ENCODE measurements at places on chromosomes 6 and 20.

GRCh38 chr6:49826743-49827406 lies 39.5 kb downstream of the CRISP1 start:
- DNase-seq, result no peak

GRCh38 chr6:13992417-13993055 lies 67.8 kb downstream of the RNF182 start:
- DNase-seq, result no peak

- DNase-seq, result no peak
These were observed 168.4 kb upstream of the TNFAIP3 start for GRCh38 chr6:137698636-137699030.

- DNase-seq, result no peak
These were observed 10.4 kb downstream of the MRPL14 start for GRCh38 chr6:44116641-44117382.

GRCh38 chr20:22428051-22428450 lies 156.3 kb downstream of the FOXA2 start:
- DNase-seq, result no peak

DNA sequence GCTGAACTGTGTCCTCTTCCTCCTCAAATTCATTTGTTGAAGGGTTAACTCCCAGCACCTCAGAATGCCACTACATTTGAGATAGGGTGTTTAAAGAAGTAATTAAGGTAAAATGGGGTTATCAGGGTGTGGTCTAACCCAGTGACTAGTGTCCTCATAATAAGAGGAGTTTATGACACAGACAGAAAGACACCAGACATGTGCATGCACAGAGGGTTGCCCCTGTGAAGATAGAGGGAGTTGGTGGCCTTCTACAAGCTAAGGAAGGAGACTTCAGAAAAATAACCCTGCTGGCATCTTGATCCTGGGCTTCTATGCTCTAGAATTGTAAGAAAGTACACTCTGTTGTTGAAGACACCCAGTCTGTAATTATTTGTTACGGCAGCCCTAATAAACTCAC lies 24.9 kb upstream of the EDN1 start:
- no peak for DNase-seq

DNA sequence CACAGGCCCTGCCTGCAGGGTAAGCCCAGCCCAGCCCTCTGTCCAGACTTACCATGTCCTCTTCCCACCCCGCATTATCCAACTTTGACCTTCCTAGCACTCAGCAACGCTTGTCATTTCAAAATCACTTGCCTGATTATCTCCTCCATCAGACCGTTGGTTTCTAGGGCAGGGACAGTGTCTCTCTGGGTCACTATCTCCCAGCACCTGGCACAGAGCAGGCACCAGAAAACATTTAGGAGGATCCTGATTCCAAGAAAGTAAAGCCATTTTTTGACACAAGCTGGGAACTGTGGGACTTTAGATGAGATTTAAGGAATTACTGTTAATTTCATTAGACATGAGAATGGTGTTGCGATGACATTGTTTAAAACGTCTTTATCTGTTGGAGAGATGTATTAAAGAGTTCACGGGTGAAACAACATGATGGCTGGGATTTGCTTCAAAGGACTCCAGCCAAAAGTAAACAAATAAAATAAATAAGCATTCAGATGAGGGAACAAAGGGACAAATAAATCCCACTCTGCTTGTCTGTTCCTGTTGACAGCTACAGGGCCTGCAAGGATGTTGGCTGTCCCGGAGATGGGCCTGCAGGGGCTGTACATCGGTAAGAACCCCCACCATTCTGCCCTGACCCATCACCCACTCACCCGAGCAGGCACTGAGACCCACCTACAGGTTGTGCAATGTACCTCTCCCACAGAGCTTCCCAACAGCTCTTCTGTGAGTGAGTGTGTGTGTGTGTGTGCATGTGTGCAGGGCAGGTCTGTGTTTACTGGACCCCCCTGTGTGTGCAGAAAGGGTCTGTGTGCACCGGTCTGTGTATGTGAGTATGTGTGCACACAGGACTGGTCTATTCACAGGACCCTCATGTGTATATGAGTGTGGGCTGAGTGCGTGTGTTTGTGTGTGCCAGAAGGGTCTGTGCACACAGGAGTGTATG lies 5.9 kb downstream of the HSPA12B start:
- no peak for DNase-seq

- no peak for DNase-seq
These were observed 27.1 kb downstream of the PFDN4 start for GRCh38 chr20:54234991-54235390.
